Stimulated activated CD4-positive, alpha-beta T cell treated with anti-CD3 and anti-CD28 coated beads, Interleukin-1b, Interleukin-23, amount 100 ng/mL, for 1 hour (primary cell): ENCODE measurements at places on chromosomes 2 and 18.

DNA sequence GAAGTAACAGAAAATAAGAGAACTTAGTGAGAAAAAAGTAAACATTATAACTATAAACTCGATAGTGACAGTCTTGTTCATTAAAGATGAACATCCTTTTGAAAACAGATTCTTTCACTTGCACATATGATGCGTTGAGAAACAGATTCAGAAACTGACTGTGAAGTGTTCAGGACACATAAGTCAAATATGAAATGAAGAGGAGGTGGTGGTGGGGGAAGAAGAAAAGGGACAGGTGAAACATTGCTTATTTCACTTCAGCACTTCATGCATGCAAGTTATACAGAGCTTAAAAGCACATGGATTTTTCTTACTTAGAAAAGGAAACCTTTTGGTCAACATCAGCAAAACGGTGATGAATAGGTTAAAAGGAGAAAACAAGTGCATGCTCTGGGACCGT is 42.5 kb downstream of the STAT4 start:
- DNase-seq: no peak

- DNase-seq: no peak
Observed at GRCh38 chr18:23580677-23581367, 5.5 kb downstream of the NPC1 start.

GRCh38 chr2:85199698-85200097 is 66.5 kb downstream of the TCF7L1 start:
- no peak for DNase-seq

DNA sequence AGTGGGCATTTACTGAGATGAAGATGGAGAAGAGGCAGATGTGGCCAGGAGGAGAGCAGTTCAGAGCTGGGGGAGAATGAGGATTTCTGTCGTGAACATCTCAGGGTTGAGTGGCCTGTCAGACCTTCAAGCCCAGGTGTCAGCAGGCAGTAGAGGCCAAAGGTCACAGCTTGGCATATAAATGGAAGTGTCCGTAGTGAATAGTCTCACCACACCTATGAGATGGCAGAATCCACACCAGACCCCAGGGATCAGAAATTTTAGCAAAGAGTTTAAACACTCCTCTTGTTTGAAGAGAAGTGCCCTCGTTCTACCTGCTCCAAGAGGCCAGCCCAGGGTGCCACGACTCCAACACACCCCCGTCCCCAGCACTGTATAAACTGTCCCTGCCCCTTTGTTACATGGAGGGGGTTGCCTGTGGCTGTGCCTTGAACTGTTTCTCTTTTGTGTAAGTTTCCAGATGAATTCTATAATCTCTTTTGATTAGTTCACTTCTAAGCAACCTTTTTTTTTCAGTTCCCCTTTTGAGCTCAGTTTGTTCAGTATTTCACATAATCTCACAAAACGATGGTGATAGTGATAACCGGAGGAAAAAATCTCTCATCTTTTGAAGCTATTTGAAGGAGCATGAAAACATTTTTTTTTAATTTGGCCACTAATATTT is 69.0 kb upstream of the TTC39C start:
- no peak for DNase-seq

GRCh38 chr2:50953021-50953420 is 78.9 kb downstream of the NRXN1 start:
- DNase-seq: no peak

GRCh38 chr2:121038891-121039616 is 245.9 kb downstream of the TFCP2L1 start:
- no peak for DNase-seq

GRCh38 chr2:262117-262516 is 1.7 kb downstream of the SH3YL1 start:
- DNase-seq: no peak

DNA sequence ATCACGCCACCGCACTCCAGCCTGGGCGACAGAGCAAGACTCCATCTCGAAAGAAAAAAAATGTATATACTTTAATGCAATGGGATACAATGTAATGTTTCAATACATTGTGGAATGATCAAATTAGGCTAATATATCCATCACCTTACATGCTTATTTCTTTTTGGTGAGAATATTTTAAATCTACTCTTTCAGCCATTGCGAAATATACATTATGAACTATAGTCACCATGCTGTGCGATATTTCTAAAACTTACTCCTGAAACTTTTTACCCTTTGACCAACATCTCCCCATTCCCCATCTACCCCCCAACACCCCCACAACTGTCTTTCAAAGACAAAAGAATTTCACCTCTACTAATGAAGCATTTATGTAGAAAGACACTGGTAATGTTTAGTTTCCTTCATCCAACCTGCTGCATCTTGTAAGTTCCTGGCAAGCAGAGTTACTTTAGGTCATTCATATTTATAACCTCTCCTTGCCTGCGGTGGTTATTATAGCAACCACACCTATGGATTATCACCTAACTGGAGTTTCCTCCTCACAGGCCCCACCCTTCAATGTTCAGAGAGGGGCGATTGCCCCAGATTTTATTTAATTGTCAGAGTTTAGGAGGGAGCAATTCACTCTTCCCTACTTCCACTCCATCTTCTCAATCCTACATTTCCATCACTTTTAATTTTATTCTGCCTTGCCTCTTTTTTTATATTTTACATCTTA is 1.2 kb upstream of the ME2 start:
- DNase-seq: no peak

GRCh38 chr2:233799087-233799665 is 21.0 kb downstream of the MROH2A start:
- no peak for DNase-seq

GRCh38 chr2:74186038-74186437 is 7.4 kb upstream of the MOB1A start:
- no peak for DNase-seq

GRCh38 chr2:43420389-43420801 is 175.4 kb downstream of the THADA start:
- no peak for DNase-seq

DNA sequence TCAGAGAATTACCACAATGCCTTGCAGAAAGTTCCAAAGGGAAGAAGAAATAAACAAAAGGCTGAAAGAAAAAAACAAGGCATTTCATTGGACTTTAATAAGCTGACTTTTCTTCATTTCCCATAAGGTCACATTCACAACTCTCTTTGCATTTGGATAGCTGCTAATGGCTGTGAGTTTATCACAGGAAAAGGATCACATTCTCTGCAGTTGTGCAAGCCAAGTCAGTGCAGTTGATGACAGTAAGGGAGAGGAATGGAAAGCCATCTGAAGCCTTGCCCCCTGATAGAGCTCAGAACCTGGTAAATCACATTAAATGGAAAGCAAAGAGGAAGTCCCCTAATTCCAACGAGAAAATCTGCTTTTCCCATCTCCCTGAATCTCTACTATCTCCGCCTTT is 950.6 kb downstream of the CNTNAP5 start:
- no peak for DNase-seq

- no peak for DNase-seq
Observed at GRCh38 chr2:562391-563364, 114.5 kb downstream of the TMEM18 start.

DNA sequence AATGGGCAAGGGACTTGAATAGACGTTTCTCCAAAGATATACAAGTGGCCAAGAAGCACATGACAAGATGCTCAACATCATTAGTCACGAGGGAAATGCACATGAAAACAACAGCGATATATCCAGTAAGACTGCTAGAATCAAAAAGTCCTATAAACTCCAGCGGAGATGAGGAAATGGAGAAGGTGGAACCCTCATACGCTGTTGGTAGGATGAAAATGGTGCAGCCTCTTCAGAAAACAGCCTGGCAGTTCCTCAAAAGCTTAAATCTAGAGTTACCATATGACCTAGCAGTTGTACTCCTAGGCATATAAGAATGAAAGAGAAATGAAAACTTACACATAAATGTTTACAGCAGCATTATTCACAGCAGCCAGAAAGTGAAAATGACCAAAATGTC is 48.1 kb downstream of the HPCAL1 start:
- DNase-seq: no peak

DNA sequence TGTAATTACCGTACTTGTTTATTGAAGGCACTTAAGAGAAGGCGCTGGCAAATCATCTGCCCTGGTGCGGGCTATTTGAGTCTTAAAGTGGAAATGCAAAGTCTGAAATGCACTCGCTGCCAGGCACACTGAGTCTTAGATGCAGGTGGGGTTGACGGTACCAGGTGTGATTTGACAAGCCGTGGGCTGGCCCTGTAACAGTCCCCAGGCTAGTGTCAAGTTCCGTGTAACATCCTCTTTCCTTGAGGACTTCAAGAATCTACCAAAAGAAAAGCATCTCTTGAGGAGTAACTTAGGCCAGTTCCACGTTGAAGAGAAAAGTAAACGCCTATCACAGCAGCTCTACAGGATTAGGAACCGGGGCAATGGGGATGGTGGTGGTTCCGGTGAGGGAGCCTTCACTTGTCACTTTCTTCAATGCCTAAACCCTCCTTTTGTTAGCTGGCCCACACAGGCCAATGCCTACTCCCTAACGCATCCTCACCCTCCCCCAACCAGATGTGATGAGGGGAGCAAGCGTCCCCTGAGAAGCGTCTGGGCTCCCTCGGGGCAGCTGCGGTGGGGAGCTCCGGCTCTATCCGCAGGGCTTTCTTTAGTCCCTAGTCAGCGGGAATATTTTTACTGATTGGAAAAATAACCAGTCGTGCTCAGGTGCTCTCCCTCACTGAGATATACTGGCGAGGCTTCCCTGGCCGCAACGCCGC is 1.5 kb upstream of the UGP2 start:
- no peak for DNase-seq

- no peak for DNase-seq
Observed at GRCh38 chr18:55501982-55502710, 85.8 kb downstream of the TCF4 start.

- peak; percentile 51 for DNase-seq
Observed at GRCh38 chr2:230987137-230988020, 8.5 kb upstream of the SPATA3 start.

- no peak for DNase-seq
Observed at GRCh38 chr2:109448946-109449788, 164.6 kb downstream of the SEPTIN10 start.

DNA sequence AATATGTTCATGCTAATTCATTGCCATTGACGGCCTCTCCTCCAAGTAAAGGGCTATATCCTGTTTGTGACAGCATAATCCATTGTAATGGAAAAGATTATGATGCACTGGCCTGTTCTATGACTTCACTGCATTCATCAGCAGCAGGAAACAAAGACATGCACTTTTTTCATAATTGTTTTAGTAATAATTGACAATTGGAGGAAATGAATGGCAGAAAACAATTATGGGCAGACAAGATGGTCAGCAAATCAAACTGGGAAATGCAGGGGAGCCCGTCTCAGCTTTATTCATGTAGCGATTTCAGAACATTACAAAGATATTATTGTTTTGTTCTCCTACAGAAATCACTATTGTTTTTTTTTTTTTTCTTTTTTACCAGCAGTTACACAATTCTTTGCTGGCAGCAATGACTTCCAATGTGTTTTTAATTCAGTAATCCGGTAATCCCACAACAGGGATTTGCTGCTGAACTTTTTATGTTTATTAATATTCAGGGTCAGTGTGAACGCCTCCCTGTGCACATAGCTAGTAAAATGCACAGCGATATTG is 33.8 kb upstream of the RASGRP3 start:
- no peak for DNase-seq

DNA sequence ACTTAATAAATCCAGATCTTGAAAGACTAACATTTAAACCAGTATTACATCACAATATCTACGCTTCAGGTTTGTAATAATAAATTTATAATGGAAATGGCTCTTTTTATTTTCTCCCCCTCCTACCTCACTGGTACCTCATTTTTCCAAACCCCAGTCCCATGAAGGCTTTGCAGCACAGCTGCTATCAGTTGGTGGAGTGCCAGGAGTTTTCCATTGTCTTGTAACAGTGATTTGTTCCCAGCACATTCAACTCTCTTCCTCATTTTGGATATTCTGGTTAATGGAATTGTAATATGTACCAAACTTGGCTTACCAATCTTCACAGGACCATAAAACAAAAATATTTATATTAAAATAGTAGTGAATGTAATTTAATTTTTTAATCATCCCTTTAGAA is 91.2 kb downstream of the VRK2 start:
- DNase-seq: no peak

DNA sequence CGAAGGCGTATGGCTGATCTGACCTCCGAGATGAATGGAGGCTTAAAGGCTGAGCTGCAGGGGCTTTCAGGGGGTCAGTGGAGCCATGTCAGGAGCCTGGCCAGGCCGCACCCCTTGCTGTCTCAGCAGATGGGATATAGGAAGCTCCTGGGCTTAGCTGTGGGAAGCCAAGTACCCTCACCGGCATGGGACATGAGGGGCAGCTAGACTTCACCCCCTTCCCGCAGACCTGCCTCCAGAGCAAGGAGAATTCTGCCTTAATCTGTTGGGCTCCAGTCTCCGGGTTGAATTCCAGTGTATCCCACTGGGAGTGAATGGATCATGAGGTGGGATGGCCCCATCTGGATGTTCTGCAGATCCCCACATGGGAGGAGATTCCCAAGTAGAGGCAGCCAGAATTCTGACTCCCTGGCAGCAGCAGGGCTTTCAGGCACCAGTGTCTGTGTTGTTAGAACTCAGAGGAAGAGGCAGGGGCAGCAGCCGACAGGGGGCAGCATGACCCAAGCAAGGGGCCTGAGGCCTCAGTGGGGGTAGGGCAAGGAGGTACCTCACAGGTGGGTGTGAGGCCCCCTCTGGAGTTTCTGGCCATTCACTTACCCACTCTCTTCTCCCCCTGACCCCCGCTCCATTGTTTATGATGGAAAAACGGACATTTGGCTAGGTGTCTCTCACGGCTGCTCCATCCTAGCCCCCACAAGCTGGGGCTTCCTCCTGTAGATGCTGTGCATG is 19.1 kb downstream of the CAPG start:
- DNase-seq: peak; percentile 59

GRCh38 chr2:71851094-71851750 is 296.4 kb downstream of the CYP26B1 start:
- DNase-seq: no peak

DNA sequence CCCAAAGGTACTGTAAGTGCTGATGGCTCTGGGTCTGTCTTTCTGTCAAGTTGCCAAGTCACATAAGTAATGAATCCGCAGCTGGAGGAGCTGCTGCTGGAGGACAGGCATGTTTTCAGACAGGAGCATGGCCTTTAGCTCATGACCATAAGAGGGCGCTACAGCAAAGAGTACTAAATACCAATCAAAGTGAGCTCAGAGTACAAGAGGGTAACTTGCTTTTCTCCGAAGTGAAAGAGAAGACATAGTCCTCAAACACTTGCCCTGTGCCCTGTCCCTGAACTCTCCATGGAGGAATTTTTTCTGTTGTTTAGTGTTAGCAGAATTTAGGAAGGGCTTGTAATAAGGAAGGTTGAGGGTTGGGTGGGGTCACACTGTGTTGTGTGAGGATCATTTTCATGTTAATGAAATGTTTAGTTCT is 58.0 kb upstream of the EML6 start:
- no peak for DNase-seq

- DNase-seq: no peak
Observed at GRCh38 chr2:134739879-134740301, 21.1 kb upstream of the TMEM163 start.

- no peak for DNase-seq
Observed at GRCh38 chr2:17547737-17548136, 7.2 kb downstream of the VSNL1 start.
